PC-3 (cell line): ENCODE measurements at places on chromosomes 3 and 15. TPM values are rescaled to one million over a fixed set of nuclear protein-coding genes. Genes with fewer than 3 reads are reported as not detected.

DNA sequence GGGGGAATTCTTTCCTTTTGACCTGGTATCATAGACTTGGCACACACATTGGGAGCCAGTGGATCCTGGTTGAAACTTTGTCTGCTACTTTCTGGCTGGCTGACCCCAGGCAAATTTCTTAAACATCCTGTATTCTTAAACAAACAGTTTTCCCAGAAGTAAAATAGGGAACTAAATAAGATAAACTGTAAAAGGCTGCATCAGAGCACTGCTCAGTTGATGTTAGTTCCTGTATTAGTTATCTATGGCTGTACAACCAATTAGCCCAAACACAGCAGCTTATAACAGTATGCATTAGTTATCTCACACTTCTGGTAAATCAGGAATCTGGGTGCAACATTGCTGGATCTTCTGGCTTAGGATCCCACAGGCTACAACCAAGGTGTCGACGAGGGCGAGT is 73.1 kb upstream of the SLCO3A1 start:
- DNase-seq, result no peak
- H3K27me3 ChIP-seq, result peaks cover 41% of the 10 kb centered on the region
- H3K4me3 ChIP-seq, result no peak overlapping the region
- H3K36me3 ChIP-seq, result no peaks in the 10 kb centered on the region
- H3K4me1 ChIP-seq, result no peaks in the 10 kb centered on the region

DNA sequence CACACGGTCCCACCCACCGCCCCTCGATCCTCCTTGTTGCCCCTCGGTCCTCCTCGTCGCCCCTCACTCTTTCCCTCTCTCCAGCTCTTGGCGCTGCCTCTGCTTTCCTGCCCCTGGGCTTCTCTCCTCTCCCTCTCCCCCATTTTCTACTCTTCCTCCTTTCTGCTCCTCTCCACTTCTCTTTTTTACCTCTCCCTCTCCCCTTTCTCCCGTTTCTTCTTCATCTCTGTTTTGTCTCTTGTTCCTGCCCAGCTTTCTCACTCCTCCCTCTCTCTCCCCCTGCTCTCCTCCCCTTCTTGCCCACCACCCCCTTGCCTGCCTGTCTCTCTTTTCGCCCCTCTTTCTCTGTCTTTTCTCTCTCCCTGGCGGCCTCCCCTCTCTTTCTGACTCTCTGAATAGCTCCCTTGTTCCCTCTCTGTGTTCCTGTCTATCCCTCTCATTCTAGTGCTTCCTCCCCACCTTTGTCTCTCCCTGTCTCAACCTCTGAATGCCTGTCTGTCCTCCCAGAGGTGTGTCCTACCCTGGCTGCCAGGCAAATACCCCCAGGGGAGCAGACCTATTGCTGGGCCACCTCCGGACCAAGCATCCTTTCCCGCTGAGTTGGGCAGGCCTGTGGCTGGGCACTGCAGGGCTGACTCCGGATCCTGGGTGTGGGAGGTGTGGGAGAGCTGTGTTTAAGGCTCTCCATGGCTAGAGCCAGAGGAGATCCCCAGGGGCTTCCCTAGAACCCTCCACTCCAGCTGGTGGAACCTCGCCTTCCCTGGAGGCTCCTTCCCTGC is 41.0 kb downstream of the EPHB3 start:
- H3K27ac ChIP-seq, result no peak overlapping the region
- no peak overlapping the region for H3K4me3 ChIP-seq
- H3K27me3 ChIP-seq, result peaks cover 35% of the 10 kb centered on the region
- DNase-seq, result peak; percentile 11
- no peaks in the 10 kb centered on the region; the same call in 1 of the 2 replicates for H3K4me1 ChIP-seq

- H3K4me3 ChIP-seq, result no peak overlapping the region
- no peaks in the 10 kb centered on the region for H3K27me3 ChIP-seq
- H3K36me3 ChIP-seq, result no peaks in the 10 kb centered on the region
- DNase-seq, result no peak
- no peaks in the 10 kb centered on the region for H3K4me1 ChIP-seq
Measured at GRCh38 chr3:66644549-66644948, 143.7 kb upstream of the LRIG1 start.

DNA sequence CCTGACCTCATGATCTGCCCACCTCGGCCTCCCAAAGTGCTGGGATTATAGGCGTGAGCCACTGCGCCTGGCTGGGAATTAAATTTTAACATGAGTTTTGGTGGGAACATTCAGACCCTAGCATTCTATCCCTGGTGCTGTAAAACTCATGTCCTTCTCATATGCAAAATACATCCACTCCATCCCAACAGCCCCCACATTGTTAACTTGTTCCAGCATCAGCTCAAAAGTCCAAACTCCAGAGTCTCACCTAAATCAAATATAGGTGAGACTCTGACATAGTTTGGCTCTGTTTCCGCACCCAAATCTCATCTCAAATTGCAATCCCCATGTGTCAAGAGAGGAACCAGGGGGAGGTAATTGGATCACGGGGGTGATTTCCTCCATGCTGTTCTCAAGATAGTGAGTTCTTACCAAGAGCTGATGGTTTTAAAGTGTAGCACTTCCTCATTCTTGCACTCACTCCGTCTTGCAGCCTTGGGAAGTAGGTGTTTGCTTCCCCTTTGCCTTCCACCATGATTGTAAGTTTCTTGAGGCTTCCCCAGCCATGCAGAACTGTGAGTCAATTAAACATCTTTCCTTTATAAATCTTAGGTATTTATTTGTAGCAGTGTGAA is 96.2 kb upstream of the PLCL2 start:
- H3K27me3 ChIP-seq, result no peaks in the 10 kb centered on the region
- no peaks in the 10 kb centered on the region for H3K4me1 ChIP-seq
- no peaks in the 10 kb centered on the region for H3K36me3 ChIP-seq
- H3K27ac ChIP-seq, result no peak overlapping the region
- H3K4me3 ChIP-seq, result no peak overlapping the region

GRCh38 chr3:58388550-58389091 is 45.0 kb downstream of the PDHB start:
- peak overlapping the region; percentile 93 for H3K27ac ChIP-seq
- no peaks in the 10 kb centered on the region for H3K27me3 ChIP-seq
- peaks cover 33% of the 10 kb centered on the region for H3K4me1 ChIP-seq
- H3K36me3 ChIP-seq, result no peaks in the 10 kb centered on the region
- no peak overlapping the region for H3K4me3 ChIP-seq
- DNase-seq, result peak; percentile 79

DNA sequence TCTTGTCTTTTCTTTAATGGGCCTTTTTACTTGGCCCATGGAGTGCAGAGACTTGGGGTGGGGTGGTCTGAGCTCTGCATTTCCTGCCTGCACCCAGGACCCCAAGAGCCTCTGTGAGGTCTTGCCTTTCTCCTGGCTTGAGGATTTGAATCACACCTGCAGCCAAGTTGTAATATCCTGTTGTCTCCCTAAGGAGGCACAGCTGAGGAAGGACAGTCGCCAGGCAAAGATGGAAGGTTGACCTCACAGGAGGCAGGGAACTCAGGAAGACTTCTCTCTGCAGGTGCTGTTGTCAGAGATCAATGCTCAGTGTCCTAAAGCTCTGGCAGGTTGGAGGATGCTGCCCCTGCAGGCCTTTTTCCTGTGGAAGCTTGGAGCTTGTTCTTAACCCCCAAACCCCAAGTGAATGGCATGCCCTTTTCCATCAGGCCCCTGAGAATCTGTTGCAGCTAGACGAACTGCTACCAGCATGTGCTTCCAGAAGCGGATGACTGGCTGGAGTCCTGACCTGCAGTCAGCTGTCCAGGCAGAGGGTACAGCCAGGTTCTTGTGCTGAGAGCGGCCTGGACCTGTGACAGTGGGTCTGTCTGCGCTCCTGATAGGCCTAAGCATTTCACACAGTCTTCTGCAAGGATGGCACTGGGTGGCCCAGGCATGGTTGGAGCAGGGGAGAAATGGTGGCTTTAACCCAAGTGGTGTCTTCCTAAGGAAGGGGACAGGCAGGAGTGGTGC is 120.0 kb downstream of the EEFSEC start:
- H3K27me3 ChIP-seq, result no peaks in the 10 kb centered on the region
- peaks cover 22% of the 10 kb centered on the region for H3K4me1 ChIP-seq
- H3K4me3 ChIP-seq, result no peak overlapping the region
- H3K27ac ChIP-seq, result no peak overlapping the region

- no peak overlapping the region for H3K4me3 ChIP-seq
- no peaks in the 10 kb centered on the region for H3K27me3 ChIP-seq
- H3K4me1 ChIP-seq, result no peaks in the 10 kb centered on the region
- no peak for DNase-seq
Measured at GRCh38 chr3:104856741-104857140, 510.0 kb upstream of the ALCAM start.

DNA sequence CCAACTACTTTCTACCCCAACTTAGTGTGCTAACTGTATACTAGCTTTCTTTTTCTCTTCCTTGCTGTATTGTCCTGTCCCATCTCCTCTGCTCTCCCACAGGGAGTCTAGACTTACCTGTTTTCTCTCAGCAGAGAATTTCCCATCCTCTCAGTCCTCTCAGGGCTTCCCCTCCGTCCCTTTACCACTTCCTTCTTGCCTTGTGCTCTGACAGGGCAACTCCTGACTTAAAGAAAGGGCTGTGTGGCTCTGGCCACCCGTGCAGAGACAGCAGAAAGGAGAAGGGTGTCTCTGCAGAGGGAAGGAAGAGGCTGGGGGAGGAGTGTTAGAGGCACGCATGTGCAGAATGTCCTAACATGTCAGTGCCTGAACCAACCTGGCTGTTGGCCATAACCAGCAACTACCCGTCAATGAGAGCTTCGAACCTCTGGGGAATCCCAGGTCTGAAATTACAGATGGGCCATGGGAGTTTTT is at the start of gene GCSAM:
GCSAM (minus strand) TSS at position 274 of the 474 bp plus-strand sequence; CDS start at position 146, 128 bp downstream.
- H3K27ac ChIP-seq, result no peak within 1 kb of the TSS
- no peaks in the 10 kb centered on the region for H3K36me3 ChIP-seq
- peaks cover 11% of the 10 kb centered on the region for H3K4me1 ChIP-seq
- no peaks in the 10 kb centered on the region for H3K27me3 ChIP-seq

DNA sequence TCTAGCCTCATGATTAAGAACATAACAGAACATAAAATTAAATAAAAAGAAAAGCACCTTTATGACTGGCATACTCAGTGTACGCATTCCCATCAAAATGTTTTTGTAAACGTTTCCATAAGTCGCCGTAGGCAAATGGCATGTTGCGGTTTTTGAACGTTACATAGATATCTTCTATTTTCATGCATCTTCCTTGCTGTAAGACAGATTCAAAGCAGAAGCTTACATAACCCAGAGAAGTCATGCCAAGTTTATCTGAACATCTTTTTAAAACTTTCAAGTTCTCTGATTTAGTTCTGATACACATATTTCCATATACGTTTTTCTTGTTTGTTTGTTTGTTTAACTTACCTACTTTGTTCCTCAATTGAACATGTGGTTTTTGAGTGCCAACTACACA is 388.6 kb downstream of the GABRG3 start:
- no peaks in the 10 kb centered on the region for H3K27me3 ChIP-seq
- no peaks in the 10 kb centered on the region for H3K36me3 ChIP-seq
- no peaks in the 10 kb centered on the region for H3K4me1 ChIP-seq
- H3K27ac ChIP-seq, result no peak overlapping the region
- DNase-seq, result no peak

DNA sequence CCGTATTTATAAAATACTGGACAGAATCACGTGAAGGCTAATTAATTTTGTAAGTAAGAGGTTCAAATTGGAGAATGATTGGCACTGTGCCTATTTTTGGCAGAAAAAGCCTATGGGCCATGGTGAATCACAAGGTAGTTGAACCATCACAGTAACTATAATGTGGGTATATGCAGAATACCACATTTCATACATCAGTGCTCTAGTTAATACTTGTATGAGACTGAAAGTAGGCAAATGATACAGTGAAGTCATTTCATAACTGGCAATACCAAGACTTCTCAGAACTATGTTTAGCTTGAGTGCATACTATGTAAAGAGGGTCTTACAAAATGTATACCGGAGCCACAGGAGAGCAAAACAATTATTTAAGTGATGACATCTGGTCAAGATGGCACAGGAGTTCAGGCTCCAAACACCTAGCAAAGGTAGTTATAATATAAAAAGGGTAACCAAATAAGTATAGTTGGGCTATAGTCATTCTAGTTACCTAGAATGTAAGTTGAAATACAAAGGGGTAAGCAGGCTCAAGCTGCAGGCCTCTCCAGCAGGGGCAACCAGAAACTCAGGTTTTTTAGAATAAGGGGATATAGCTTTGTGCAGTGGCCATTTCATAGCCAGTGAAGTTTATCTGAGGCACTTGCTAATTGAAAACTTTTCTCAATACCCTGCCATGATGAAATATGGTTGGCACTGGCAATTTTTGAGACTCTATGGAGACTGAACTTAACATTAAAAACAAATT is 19.1 kb downstream of the GPR160 start:
- H3K4me1 ChIP-seq, result peaks cover 7% of the 10 kb centered on the region
- no peak overlapping the region for H3K27ac ChIP-seq
- H3K4me3 ChIP-seq, result no peak overlapping the region
- no peak for DNase-seq
- no peaks in the 10 kb centered on the region for H3K36me3 ChIP-seq

- H3K36me3 ChIP-seq, result no peaks in the 10 kb centered on the region
- DNase-seq, result peak; percentile 95
- peak overlapping the region; percentile 53 for H3K27ac ChIP-seq
Measured at GRCh38 chr15:38868326-38869114, 303.9 kb upstream of the RASGRP1 start.

- no peak overlapping the region for H3K27ac ChIP-seq
- no peak for DNase-seq
- peaks cover 34% of the 10 kb centered on the region for H3K4me1 ChIP-seq
Measured at GRCh38 chr3:172159962-172160538, 120.7 kb downstream of the FNDC3B start.

DNA sequence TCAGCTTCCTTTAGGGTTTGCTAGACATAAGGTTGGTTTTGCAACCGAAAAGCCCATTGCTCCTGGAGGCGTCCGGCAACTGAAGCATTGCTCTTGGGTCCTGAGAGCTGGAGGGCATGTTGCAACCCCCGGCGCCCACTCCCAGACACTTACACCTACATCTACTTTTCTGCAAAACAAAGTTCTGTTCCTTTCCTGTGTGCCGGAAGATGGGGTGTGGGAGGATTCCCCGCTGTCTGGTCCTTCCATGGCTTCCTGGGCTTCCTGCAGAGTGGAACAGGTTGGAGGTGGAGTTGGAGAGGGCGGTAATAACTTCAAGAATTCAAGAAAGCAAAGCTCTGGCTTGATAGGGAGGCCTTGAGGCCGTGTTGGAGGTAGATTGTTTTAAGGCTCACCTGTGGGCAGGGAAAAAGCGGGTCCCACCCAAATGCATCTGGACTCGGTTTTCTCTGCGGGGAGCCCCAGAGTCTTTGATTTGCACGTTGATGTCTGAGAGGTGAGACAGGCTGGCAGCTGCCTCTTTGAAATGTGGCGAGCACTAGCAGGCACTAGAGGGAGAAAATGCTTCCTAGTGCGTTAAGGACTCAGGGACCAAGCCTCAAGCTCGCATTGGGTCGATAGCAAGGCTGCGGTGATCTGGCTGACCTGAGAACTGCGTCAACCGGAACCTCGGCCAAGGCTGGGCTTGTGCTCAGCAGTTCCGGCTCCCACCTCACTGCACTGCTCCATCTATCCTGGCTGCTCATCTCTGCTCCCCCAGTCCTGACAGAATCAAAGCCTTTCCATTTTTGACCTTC is 39.5 kb downstream of the NR2F2 start:
- no peaks in the 10 kb centered on the region for H3K4me1 ChIP-seq
- no peak for DNase-seq
- no peaks in the 10 kb centered on the region for H3K36me3 ChIP-seq
- no peak overlapping the region for H3K4me3 ChIP-seq

The DPPA2 gene
- not detected in 2 replicates for total RNA-seq

The ROPN1 gene
- total RNA-seq, result not detected in 2 replicates

The DNAJA4 gene
- total RNA-seq, result 1.3 and 5.4 TPM in 2 replicates

The IQCF5 gene
- not detected in 2 replicates for total RNA-seq

The A4GNT gene
- total RNA-seq, result not detected in 2 replicates

The FAM107A gene
- total RNA-seq, result 0.07 and 0.29 TPM in 2 replicates

The EPHB3 gene
- total RNA-seq, result 18.2 and 23.1 TPM in 2 replicates

The ZNF385D gene
- 2.9 and 5.9 TPM in 2 replicates for total RNA-seq

The SLC15A2 gene
- 0.12 and 0.91 TPM in 2 replicates for total RNA-seq

The FRMD4B gene
- total RNA-seq, result 2.9 and 5.7 TPM in 2 replicates

The PPP4R2 gene
- total RNA-seq, result 40.5 and 62.7 TPM in 2 replicates

The GOLGA6L7 gene
- total RNA-seq, result not detected in 2 replicates
